Gastroesophageal sphincter (tissue), 4 donors: ENCODE measurements at places on chromosomes 7 and 10.

DNA sequence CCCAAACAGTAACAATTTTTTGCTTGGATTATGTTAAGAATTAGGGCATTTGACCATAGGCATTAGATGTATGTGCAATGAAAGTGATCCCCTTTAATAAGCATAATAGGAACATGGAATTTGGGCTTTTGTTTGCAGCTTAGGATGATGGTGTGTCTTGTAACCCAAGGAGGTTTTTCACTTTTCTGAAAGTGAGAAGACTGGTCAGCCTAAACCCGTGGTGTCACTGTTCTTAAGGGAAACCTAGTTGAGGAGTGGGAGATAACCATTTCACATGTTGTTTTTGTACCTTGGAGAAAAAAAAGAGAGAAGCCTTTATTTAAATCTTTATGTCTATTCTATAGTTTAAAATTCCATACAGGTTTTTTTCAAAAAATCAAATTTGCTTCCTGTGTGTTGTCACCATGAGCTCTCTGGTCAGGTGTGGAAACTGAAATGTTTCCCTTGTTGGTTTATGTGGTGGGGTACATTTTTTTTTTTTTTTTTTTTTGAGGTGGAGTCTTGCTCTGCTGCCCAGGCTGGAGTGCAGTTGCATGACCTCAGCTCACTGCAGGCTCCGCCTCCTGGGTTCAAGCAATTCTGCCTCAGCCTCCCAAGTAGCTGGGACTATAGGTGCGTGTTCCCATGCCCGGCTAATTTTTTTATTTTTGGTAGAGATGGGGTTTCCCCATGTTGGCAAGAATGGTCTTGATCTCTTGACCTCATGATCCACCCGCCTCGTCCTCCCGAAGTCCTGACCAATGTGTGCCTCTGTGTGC lies 7.7 kb downstream of the CCM2 start:
- no peak for ATAC-seq

- ATAC-seq, result no peak
Measured at GRCh38 chr7:124086843-124087242, 54.0 kb upstream of the TMEM229A start.

DNA sequence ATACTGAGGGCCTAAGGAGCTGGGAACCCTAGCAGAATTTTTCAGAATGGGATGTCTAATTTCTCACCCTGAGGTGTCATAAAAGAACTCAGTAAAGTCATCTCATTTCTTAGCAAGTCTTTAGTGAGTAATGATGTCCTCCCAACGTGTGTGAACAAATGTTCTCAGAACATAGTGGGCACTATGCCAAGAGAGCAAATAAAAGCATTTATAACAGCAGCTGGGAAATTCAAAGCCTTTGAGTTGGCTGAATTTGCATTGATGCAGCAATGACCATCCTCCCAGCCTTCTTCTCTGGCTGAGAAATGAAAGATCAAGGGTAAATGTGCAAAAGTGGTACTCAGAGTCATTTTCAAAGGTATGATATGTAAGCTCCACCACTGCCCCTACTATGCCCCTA lies 109.4 kb downstream of the FAM107B start:
- ATAC-seq, result peak; percentile 31

GRCh38 chr7:134750083-134751062 lies 29.1 kb upstream of the CALD1 start:
- ATAC-seq, result no peak

DNA sequence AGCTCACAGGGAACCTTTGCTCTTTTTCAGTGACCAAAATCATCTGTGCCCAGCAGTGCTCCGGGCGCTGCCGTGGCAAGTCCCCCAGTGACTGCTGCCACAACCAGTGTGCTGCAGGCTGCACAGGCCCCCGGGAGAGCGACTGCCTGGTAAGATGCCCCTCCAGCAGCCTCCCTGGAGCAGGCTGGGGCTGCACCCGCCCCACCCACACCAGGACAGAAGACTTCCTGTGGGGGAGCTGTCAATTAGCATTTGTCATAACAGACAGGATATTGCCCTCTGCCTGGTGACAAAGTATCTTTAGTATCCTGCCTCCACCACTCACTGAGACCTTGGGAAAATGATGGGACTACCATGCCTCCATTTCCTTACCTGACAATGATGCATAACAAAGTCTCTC lies 133.7 kb downstream of the EGFR start:
- no peak for ATAC-seq
